Activated naive CD4-positive, alpha-beta T cell treated with anti-CD3 and anti-CD28 coated beads, Interleukin-2, amount 50 U/mL, for 16 hours (primary cell): ENCODE measurements at places on chromosomes 7 and 10.

DNA sequence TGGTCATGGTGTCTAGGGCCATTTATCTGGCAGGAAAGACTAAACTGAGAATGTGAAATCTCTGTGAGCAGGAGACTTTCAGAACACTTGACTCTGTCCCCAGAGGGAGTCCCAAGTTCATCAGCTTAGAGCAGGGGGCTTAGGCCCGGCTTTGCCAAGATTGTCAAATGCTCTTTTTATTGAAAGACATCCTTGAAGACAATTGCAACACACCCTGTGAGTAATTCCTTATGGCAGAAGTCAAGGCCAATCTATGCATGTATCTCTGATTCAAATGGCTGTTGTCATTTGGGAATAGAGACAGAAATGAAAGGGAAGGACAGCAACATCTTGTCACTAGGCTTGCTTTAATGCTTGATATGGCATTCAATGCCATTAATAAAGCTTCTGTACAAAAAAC is 33.7 kb downstream of the BAMBI start:
- DNase-seq: no peak

- DNase-seq: no peak
Measured at GRCh38 chr10:123284022-123284421, 129.8 kb downstream of the BUB3 start.

- DNase-seq: no peak
Measured at GRCh38 chr10:78752708-78753107, 316.1 kb upstream of the ZMIZ1 start.

DNA sequence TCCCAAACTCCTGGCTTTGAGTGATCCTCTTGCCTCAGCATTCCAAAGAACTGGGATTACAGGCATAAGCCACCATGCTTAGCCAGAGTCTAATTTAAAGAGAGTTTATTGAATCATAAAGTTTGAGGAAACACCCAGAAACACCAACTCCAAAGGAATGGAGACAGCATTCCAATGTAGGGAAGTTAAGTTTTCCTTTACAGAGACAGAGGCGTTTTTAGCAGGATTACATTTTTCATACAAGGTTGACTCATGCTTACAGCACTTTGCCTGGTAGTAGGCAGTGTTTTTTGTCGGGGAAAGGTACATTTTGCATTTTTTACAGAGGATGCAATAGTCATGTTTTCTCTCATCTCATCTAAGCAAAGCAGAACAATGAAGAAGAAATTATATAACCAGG is 18.9 kb upstream of the OPN4 start:
- no peak for DNase-seq

- DNase-seq: no peak
Measured at GRCh38 chr10:91140995-91141549, 79.4 kb upstream of the PCGF5 start.

DNA sequence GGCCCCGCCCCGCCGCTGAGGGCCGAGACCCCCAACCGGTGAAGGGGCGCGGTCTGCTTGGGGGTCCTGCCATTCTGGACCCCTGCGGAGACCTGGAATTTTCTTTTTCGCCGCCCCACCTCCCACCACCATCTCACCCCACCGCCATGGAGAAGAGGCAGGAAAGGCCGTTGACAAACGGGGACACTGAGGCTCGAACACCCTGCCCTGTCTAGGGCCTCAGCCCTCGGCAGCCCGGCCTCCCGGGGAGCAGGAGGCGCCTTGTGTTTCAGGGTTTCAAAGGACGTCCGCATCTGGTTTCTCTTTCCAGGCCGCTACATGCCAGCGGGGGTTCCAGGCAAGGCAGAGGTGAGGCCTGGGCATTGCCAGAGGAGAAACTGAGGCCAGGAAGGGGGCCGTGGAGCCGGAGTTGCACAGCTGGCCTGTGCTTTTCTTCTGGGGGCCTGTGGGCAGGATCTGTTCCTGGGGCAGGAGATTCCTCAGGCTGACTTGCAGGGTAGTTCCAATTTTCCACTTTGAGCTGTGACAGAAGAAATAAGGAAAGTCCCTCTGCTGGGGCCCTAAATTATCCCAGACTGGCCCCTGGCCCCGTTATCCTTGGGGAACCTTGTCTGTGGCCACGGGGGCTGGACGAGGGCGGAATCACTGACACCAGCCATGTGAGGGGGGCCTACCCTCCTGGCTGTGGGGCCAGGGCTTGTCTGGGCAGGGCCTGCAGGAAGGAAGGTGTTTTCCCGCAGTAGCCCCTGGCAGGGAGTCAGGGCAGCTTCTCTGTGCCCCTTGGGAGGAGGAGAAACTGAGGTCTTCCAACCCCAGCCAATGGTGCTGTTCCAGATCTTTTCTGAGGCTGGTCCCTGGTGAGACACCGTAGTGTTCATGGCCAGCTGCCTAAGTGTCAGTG is 900 bp upstream of the MICALL2 start:
- DNase-seq: peak; percentile 23

- DNase-seq: peak; percentile 36
Measured at GRCh38 chr10:35335133-35336083, 901 bp upstream of the CCNY start.

DNA sequence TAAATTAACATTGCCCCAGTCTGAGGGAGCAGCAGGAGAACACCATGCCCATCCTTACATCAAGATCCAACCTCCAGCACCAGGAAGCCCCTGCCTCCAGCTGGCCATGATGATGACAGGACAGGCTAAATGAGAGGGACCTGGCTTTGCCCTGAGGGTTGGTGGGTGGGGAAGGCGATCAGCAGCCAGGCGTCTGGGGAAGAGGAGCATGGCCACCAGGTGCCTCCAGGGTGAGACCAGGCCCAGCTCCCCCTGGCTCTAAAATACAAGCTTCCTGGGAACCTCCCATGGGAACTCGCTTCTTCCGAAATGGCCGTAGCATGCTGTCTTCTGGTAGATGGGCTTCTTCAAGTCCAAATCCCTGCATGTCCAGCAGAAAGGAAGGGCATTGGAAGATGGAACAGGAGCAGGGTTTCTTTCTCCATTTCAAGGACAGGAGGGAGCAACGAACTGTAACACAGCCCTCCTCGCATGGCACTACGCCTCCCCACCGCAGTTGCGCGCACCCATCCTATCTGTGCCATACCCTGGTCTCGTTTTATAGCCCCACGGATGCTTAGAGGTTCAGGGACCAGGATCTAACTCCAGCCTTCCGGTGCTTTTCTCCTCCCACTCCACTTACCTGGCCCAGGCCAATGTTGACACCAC is 15.8 kb downstream of the MAT1A start:
- DNase-seq: no peak

DNA sequence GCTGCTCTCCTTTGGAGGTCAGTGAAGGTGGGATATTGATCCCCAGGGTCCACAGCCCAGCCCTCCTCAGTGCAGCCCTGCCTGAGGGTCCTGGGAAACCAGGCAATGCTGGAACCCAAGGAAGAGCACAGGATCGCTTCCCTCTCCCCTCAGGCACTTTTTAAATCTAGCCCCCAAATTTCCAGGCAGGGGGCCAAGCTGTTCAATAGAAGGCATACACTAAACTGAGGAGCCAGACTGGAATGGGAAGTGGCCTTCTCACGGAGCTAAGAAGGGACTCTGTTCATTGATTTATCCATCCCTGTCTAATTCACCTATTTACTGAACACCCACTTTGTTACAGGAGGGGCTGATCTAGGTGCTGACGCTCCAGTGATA is 60.3 kb downstream of the GLI3 start:
- no peak for DNase-seq

- no peak for DNase-seq
Measured at GRCh38 chr10:95467162-95467599, 94.0 kb downstream of the SORBS1 start.

DNA sequence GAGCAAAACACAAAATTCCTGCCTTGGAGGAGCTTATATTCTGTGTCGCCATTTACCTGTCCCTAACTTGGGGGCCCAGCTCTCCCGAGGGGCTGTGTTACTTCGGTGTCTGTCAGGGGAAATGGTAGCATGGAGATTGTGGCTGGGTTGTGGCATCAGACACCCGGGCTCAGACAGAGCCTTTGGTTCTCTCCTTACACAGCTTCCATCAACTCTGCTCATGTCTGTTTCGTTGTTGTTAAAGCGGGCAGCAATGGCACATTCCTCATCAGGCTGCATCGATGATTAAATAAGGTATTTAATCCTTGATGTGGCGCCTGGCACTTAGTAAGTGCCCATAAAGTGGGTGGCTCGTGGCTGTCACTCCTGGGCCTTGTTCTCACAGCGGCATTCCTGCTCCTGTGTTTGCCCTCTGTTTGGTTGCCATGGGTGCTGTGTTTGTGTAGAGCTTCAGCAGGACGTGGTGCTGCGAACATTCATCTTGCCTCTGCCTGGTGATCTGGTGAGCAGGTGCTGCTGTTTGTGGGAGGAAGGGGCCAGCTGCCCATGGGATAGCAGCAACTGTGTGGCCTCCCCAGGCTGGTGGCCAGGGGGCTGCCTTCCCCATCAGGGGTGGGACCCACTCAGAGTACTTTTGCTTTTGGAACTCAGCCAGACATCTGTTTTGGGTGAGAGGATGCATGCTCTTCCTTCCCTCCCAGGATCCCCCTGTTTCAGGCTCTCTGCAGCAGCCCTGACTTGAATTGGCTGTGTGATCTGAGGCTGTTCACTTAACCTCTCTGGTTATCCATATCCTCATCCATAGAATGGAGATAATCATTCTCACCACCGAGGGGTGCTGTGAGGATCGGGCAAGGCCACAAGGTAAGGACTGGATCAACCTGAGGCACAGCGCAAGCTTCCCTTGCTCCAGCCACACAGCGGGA is 207.2 kb upstream of the SVIL start:
- no peak for DNase-seq

- no peak for DNase-seq
Measured at GRCh38 chr7:141156407-141156806, 82.5 kb downstream of the TMEM178B start.

GRCh38 chr7:8201846-8202441 is 60.0 kb downstream of the ICA1 start:
- DNase-seq: no peak

DNA sequence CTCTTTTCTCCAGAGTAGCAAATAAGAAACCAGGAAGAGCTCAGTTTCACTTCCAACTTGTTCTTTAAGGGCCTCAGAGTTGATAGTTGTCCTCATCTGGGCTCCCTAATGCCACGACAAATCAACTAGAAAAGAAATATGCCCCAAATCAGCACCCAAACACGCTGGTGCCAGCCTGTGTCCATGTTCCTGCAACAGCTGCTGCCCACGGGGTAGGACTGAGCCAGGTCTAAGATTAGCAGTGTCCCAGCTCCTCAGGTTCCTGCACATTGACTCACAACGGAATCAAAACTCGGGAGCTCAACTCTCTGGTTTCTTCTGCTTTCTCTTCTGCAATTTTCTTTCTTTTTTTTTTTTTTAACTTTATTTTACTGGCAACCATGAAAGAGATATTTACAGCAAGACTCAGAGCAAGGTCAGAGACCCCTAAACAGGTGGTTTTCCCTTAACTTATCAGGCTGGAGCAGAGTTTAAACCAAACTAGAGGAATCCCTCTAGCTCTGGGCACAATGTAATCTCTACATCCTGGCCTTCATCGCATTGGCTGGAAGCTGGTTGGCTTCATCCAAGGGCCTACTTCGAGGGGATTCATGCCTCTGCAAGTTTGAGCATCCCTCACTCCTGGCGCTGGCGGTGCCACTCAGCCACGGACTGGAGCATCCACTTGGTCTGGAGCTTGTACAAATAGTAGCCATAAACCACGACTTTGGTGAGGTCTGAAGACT is 126.1 kb downstream of the PFKFB3 start:
- no peak for DNase-seq

DNA sequence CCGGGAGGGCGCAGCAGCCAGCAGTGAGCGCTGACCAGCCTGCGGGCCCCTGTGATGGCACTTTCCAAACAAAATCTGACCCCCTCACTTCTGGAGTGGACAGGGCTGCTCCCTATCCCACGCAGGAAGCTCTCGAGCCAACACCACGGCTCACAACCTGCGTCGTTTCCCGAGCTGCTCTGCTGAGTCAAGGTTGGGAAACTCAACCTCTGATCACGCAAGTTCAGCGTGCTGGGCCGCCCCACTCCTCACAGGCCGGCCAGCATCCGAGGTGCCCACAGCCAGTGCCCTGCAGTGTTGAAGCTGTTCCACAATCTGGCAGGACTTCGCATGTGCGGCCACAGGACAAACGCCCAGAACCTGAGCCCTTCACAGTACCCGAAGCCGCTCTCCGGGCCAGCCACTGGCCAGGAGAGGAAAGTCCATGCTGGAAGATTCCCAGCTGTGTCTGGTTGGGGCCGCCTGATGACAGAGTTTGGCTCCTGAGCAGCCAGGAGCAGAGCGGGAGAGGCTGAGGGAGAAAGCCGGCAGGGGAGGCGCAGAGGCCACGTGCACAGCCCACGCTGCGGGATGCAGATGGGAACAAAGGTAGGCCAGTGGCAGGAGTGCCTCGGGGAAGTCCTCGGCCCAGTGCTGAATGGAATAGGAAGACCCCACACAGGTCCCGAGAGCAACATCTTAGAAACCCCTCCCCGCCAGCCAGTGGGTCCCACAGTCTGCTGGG is 263.3 kb upstream of the TCERG1L start:
- no peak for DNase-seq

DNA sequence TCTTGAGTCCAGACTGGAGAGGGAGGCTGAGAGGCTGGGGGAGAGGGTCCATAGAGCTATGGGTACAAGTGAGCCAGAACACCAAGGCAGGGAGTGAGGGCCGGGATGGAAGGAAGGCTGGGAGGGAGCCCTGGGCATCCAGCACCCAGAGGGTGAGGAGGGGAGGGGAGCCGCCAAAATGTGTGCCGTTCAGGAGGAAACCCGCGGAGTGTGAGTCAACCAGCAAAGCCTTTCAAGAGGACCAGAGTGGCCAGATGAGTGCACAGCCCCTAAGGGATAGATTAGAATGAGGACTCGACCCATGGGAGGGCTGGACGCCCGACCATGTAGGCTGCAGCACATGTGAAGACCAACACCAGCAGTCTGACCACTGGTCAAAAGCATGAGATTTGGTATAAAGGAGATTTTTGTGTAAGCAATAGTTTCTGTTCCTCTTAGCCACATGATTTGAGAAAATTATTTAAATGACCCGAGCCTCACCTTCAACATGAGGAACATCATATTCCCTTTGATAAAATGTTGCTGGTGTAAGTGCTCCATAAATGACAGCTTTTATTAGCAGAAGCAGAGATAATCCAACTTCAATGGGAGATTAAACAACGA is 179.7 kb upstream of the GRB10 start:
- no peak for DNase-seq

GRCh38 chr10:132270256-132270655 is 37.5 kb downstream of the STK32C start:
- no peak for DNase-seq

DNA sequence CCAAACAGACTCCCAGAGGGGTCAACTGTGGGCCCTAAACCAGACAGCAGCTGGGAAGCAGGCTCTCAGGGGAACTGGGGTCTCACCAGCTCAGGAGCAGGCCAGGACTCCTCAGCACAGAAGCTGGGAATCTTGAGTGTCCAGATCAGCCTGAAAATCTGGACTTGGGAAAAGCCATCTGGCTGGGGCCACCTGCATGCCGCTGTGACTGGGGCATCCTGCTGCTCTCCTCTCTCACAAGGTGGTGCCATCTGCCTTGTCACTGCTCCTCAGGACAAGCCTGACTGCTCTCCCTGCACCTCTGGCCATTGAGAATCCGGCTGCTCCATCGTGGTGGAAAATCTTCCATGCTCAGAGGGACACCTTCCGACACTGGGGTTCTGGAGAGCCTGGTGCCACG is 141.4 kb downstream of the PLPP4 start:
- no peak for DNase-seq

GRCh38 chr10:26743841-26744240 is 46.3 kb downstream of the PDSS1 start:
- DNase-seq: no peak
